Lower lobe of right lung (tissue), 2 donors: ENCODE measurements at places on chromosomes 4 and X. TPM values are rescaled to one million over a fixed set of nuclear protein-coding genes. Genes with fewer than 3 reads are reported as not detected.

F11 gene
- 20.5 TPM for total RNA-seq

PABPC1L2B gene
- not detected for total RNA-seq

SATL1 gene
- not detected for total RNA-seq

CCDC110 gene
- total RNA-seq: 0.44 TPM

- DNase-seq: no peak
- no peak overlapping the region for H3K4me3 ChIP-seq
- H3K36me3 ChIP-seq: no peaks in the 10 kb centered on the region
- H3K27me3 ChIP-seq: no peaks in the 10 kb centered on the region
Measured at GRCh38 chrX:23854122-23854521, 53.6 kb downstream of the APOO start.

DNA sequence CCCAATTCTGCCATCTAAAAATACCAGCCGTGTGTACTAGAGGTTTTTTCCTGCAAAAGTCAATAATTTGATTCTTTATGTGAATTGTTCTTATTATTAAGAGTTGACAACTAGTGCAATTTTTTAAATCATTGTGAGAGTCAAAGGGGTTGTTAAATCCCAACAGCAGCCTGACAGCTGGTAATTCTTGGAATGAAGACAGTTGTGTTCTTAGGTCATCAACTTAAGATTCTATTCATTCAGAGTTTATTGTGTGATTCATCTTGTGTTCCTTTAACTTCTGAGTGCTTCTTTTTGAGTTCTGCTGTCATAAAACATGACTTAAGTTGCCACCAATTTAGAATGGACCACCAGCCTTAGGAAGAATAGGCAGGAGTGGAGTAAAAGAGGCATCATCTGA is 329.0 kb downstream of the NAF1 start:
- no peaks in the 10 kb centered on the region for H3K27me3 ChIP-seq
- H3K36me3 ChIP-seq: no peaks in the 10 kb centered on the region
- no peaks in the 10 kb centered on the region for H3K4me1 ChIP-seq
- no peak overlapping the region for H3K27ac ChIP-seq
- H3K4me3 ChIP-seq: no peak overlapping the region
